Chondrocyte (in vitro differentiated cells): ENCODE measurements at places on chromosomes 1 and 21. TPM values are rescaled to one million over a fixed set of nuclear protein-coding genes. Genes with fewer than 3 reads are reported as not detected.

- no peak overlapping the region for H3K4me3 ChIP-seq
- no peaks in the 10 kb centered on the region for H3K36me3 ChIP-seq
- no peaks in the 10 kb centered on the region for H3K27me3 ChIP-seq
- no peak overlapping the region for H3K27ac ChIP-seq
Observed at GRCh38 chr21:22892028-22892427, 1893.8 kb downstream of the NCAM2 start.

SPAG17 gene
- 0.30 to 0.82 TPM in 2 of 3 replicates, not detected in the other for total RNA-seq

- peaks cover 69% of the 10 kb centered on the region for H3K4me1 ChIP-seq
- no peak for DNase-seq
- H3K27ac ChIP-seq = peak overlapping the region; percentile 47
Observed at GRCh38 chr1:234718496-234719453, 108.8 kb upstream of the IRF2BP2 start.

DNA sequence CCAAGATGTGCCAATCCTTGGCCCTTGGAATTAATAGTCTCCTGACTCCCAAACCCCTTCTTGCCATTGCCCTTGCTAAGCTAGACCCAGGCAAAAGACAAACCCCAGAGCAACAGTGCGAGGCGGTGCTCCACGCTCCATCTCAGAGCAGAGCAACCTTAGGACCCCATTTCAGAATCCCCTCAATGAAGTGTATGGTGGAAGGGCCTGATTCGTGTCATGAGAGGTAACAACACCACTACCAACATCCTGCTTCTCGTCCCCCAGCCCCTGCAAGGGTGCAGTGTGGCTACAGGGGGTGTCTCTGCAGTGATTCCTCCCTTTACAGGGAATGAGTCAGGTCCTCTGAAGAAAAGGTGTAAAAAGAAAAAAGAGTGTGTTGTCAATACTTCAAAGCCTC, 103.9 kb upstream of the IRF2BP2 start:
- H3K36me3 ChIP-seq = no peaks in the 10 kb centered on the region
- no peaks in the 10 kb centered on the region for H3K27me3 ChIP-seq
- H3K27ac ChIP-seq = no peak overlapping the region
- H3K4me1 ChIP-seq = peaks cover 23% of the 10 kb centered on the region
- H3K4me3 ChIP-seq = no peak overlapping the region

GRCh38 chr1:46487818-46488218, 1.8 kb upstream of the DMBX1 start:
- H3K36me3 ChIP-seq = peaks cover 3% of the 10 kb centered on the region
- no peak for DNase-seq
- no peak overlapping the region for H3K4me3 ChIP-seq

ATP6V1G3 gene
- total RNA-seq = not detected in 3 replicates

DNA sequence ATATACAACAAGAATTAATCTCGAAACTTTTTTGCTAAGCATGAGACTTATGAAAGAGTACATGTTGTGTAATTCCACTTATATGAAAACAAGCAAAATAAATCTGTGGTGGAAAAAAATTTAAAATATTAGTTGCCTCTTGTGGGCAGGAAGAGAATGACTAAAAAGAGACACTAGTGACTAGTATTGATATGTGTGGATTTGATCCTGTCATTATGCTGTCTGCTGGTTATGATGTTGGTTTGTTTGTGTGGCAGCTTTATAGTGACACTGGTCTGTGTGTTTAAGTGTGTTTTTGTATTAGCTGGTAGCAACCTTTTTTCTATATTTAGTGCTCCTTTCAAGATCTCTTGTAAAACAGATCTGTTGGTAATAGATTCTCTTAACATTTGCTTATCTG, 267.8 kb upstream of the NRIP1 start:
- DNase-seq = no peak
- H3K27ac ChIP-seq = no peak overlapping the region
- no peak overlapping the region for H3K4me3 ChIP-seq
- no peaks in the 10 kb centered on the region for H3K27me3 ChIP-seq
- no peaks in the 10 kb centered on the region for H3K36me3 ChIP-seq
- H3K4me1 ChIP-seq = peaks cover 11% of the 10 kb centered on the region

HSD3B2 gene
- total RNA-seq = not detected in 3 replicates

GRCh38 chr1:9842781-9843575, 19.2 kb upstream of the CLSTN1 start:
- peaks cover 16% of the 10 kb centered on the region for H3K4me1 ChIP-seq
- H3K27ac ChIP-seq = no peak overlapping the region
- peaks cover 2% of the 10 kb centered on the region for H3K27me3 ChIP-seq
- DNase-seq = peak; percentile 83
- H3K4me3 ChIP-seq = no peak overlapping the region

LCE3E gene
- not detected in 3 replicates for total RNA-seq

DNA sequence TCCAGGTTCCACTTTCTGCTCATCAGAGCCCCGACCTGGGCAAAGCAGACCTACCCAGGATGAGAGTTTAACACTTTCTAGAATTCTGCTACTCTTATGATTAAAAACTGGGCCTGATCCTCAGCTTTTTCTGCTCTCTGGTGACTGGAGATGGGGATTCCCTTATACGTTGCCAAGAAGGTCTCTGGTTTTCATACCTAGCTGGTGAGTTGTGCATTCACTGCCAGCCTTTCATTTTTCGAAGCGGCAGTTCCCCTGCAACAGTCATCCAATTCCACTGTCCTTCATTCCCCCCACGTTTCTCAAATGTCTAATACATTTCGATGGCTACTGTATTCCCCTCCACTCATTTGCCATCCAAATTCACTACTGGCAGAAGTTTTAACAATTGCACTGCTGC, 135.3 kb downstream of the ADSS2 start:
- no peak overlapping the region for H3K4me3 ChIP-seq
- H3K36me3 ChIP-seq = no peaks in the 10 kb centered on the region
- no peak overlapping the region for H3K27ac ChIP-seq
- no peaks in the 10 kb centered on the region for H3K27me3 ChIP-seq

DNA sequence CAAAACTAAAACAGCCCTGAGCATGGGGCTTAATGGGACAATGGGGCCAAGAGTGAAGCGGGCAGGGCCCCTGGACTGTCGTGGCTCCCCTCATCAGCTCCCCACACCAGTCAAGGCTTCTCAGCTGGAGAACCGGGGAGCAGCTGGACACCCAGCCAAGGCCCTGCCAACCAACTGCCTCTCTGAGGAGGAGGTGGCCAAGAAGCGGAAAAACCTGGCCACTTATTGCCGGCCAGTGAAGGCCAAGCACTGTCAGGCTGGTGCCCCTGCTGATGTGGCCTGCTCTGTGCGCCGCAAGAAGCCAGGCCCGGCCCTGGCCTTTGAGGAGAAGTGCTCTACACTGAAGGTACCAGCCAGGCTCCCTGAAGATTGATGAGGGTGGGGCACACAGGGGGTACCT, 2.5 kb upstream of the CYB561D1 start:
- no peak overlapping the region for H3K4me3 ChIP-seq
- DNase-seq = no peak
- H3K27me3 ChIP-seq = no peaks in the 10 kb centered on the region
- H3K4me1 ChIP-seq = peaks cover 27% of the 10 kb centered on the region
- H3K27ac ChIP-seq = no peak overlapping the region
- H3K36me3 ChIP-seq = peaks cover 4% of the 10 kb centered on the region

DNA sequence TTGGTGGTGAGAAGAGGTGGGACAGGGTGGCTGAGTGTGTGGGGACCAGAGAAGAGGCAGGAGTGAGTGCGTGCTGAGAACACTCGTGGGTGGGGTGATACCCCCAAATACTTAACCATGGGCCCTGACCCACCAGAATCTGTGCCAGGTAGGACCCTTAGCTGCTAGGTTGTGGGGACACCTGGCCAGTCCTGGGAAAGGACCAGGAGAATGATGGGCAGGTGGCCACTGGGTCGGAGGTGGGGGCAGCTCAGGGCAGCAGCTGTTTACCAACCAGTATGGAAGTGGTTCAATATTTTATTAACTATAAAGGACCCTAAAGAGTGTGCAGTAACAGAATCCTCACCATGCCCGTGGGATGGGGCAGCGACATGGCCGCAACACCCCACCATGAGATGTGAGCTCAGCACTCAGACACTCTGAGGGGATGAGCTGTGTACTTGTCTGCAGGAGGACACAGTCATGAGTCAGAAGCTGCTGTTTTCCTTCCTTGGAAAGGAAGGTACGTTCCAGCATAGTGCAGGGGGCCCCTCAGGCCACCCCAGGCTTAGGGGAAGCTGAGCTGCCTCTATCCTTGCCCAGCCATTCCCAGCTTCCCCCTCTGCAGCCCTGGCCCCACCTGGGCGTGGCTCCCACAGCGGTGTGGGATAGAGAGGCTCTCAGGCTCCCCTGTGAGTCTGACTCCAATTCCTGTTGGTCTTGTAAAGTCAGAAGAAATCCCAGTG, 25.4 kb downstream of the TEX35 start:
- peak overlapping the region; percentile 92 for H3K27ac ChIP-seq
- no peaks in the 10 kb centered on the region for H3K36me3 ChIP-seq
- no peak for DNase-seq
- H3K27me3 ChIP-seq = no peaks in the 10 kb centered on the region
- H3K4me3 ChIP-seq = no peak overlapping the region
